ENCODE measurements at places on chromosomes 6 and 20.
A peak's percentile ranks its signal among the peaks of the same experiment; 100 is the strongest.

GRCh38 chr20:58717278-58718091 lies 24.9 kb downstream of the NPEPL1 start:
- DNase-seq = no peak

DNA sequence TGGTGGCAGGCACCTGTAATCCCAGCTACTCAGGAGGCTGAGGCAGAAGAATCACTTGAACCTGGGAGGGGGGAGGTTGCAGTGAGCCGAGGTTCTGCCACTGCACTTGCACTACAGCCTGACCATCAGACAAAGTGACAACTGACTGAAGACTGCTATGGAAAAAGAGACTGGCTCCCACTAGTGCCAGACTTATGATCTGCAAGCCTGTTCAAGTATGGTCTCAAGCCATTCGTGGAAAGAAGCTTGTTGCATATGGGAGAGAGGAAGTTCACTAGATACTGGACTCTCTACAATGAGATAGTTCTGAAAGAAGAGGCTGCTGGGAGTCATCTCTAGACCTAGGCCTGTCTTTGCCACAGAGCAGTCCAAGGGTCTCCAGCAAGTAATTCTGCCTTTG lies 26.7 kb downstream of the MDN1 start:
- DNase-seq = no peak

DNA sequence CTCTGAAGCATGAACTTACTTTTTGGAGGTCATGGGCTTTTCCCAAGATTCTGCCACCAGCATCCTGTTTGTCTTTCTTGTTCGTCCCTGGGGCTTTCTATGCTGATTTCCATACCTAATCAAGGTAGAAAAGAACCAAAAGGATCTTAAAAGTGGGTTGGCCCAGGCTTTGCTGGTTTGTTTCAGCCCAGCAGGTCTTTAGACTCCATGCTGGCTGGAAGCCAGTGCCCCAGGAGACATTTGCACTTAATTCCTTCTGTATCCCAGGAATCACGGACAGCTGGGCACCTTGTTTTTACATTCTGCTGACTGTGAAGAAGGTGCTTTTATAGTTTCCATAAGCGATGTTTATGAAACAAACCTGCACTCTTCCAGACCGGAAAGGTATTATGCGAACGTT lies 195.9 kb downstream of the CDH4 start:
- no peak for DNase-seq

DNA sequence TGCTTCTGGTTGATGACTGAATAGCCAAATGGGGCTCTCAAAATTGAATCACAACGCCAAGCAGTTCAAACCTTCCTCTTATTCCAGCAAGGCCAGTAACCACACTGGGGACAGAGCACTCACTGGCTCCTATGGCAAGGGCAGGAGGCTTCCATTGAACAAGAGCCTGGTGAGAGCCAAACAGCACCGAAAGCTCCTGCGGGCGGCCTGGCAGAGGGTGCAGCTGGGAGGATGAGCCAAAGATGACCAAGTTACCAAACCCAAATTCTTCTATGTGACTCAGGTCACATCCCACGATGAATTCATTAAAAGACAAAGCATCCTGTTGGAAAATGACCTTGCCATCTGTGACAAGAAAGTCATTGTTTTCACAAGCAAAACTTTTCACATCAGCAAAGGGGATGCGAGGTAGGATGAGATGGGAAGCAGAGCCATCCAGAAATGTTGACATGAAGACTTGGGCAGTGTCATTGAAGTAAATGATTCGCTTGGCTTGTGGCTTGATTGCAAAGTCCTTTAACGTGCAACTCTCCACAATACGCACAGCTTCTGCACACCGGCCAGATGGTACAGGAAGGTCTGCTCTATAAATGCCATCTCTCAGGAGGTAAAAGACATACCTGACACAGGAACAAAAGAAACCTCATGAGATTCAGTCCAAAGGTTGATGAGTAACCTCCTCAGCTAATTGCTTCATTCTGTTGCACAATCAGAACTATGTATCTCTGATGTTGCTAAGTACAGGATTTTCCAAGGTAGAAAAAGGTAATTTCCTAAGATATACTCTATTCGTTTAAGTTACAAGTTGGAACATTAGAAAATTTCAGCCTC lies 36.3 kb downstream of the ROS1 start:
- DNase-seq = no peak

GRCh38 chr6:16762268-16762549 lies 949 bp upstream of the ATXN1 start:
- DNase-seq = no peak

DNA sequence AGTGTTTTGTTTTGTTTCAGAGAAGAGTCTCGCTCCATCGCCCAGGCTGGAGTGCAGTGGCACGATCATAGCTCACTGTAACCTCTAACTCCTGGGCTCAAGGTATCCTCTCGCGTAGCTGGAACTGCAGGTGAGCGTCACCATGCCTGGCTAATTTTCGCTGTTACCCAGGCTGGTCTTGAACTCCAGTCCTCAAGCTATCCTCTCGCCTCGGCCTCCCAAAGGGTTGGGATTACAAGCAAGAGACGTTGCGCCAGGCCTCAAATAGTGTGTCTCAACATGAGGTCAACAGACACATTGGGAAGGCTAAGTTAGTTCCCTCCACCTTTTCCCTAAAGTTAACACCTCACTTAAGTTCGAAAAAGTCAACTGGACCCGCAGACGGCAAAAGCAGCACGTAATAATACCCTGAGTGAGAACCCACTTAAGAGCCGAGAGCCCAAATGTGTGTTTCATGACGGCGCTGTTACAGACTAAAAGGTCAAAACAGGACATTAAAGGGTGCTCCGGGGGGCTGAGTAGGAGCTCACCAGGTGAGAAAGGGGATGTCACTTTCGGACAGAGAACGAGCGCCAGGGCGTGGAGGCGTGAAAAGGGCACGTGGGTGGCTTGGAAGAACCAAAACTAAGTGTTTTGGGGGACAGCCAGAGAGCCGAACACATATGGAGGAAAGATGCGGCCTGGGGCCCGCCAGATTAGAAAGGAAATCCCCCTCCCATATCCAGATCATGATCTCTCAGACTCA lies 499 bp downstream of the TTI1 start:
- no peak for DNase-seq

DNA sequence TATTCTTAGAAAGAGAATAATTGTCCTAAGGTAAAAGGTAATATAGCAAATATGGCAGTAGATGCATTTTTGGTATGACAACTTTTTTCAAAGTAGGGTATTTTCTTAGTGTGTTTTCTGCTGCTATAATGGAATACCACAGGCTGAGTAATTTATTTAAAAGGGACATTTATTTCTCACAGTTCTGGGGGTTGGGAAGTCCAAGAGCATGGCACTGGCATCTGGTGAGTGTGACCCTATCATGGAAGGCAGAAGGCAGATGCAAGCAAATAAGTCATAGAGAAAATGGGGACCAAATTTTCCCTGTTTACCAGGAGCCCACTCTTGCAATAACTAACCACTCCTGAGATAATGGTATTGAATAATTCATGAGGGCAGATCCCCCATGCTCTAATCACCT lies 922.5 kb upstream of the MAN1A1 start:
- DNase-seq = no peak

- no peak for DNase-seq
These were observed 120.3 kb upstream of the TOP1 start for GRCh38 chr20:40908309-40908708.

DNA sequence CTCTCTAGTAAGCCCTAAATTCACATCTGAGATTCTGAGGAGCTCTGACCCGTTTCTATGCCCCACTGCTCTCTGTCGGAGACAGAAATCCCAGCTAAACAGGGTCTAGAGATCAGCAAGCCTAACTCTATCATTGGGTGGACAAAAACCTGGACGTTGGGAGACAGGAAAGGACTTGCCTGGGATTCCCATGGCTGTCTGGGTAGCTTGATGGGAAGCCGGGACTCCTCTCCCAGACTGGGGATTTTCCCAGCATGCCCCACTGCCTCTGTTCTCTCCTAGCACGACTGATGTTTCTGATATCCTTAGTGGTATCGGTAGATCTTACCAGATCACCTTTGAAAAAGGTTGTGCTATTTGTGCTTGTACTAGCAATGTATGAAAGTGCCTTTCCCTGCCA lies 22.9 kb downstream of the DUSP22 start:
- DNase-seq = no peak

- no peak for DNase-seq
These were observed 249.5 kb downstream of the ADGRG6 start for GRCh38 chr6:142551274-142551811.

DNA sequence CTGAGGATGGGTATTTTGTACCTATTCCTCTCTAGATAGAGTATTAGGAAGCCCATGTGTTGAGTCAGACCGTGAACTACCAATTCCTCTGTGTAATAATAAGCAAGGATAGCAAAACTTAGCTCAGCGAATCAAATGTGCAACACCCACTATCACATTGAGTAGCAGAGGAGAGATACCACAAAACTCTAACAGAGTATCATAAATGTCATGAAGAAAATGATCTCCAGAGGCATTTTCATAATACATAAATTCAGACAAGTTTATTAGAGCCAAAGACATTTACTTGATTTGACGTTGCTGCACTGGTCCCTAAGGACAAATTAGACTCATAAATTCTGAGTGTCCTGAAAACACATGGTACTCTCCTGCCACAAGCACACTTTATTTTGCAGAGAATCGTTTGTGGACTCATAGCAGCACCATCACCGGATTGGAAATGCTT lies 245.2 kb downstream of the HAO1 start:
- no peak for DNase-seq

- DNase-seq = no peak
These were observed 66.4 kb downstream of the TRERF1 start for GRCh38 chr6:42385339-42385738.

- no peak for DNase-seq
These were observed 16.6 kb downstream of the ZUP1 start for GRCh38 chr6:116651916-116652315.

DNA sequence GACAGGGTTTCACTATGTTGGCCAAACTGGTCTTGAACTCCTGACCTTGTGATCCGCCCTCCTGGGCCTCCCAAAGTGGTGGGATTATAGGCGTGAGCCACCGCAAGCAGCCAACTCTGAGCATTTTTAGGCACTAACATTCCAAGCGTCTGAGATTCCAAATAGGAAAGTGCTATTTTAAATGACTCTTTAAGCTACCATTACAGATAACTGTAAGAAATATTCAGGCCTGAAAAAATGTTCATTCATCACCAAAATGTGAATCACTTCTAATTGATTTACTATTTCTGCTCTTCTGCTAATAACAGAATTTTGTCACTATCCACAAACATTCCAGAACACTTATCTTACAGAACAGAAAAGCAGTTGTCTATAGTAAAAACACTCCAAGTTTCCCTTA lies 106.5 kb downstream of the BACH2 start:
- DNase-seq = no peak

- DNase-seq = no peak
These were observed 39.4 kb upstream of the RFPL4B start for GRCh38 chr6:112307707-112308106.

DNA sequence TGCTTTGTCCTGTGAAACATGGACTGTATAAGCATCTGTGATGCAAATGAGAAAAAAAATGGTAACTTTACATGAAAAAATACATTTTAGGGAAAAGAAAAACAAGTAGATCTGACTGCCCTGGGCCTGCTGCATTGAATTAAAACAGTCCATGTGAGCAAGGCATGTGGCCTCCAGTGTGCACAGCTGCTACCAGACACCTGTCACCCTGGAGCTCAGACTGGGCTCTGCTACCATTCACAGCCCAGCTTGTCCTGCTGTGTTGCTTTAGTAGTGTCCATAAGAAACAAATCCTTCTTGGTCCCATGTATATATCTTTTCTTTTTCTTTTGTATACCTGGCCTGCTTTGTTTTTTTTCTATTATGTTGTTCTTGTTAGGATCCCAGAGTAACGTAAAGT lies 315.9 kb downstream of the NKAIN2 start:
- no peak for DNase-seq

DNA sequence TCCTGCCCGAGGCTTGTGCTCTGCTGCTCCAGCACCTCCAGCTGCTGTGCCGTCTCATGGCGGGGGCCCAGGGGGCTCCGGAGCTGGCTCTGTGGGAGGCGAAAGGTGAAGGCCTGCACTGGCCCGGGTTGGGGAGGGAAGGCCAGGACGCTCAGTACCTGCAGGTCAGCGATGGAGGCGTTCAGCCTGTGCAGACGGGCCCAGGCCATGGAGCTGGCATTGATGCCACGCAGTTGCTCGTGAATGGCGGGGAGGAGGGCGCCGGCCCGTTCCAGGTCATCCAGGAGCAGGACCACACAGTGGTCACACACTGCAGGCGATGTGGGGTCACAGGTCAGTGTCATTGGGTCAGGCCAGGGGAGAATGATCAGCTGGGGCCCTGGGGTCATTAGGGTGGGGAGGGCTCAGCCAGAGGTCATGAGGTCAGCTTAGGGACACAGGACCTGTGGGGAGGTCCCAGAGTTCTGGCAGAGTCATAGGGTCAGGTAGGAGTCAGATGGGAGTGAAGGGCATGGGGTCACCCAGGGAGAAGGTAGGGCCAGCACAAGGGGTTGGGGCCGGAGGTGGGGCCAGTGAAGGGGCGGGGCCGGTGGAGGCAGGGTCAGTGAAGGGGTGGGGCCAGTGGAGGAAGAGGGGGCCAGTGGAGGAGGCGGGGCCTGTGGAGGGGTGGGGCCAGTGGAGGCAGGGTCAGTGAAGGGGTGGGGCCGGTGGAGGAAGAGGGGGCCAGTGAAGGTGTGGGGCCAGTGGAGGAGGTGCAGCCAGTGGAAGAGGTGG lies 18.0 kb downstream of the ADRM1 start:
- no peak for DNase-seq

DNA sequence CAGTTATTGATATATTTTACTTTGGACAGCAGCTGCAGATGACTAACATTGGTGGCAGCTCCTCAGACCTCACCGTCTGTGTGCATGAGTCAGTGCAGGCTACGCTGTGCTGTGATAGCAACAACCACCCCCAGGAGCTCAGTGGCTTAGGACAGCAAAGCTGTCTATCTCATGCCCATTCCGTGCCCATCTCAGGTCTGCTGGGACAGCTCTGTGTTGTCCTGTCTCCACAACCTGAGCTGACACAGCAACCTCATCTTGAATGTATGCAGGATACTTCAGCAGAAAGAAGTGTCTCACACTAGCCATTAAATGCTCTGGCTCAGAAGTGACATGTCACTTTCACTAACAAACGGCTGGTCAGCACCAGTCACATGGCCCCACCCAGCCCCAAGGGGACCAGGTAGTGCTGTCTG lies 47.7 kb downstream of the BANF2 start:
- DNase-seq = no peak

DNA sequence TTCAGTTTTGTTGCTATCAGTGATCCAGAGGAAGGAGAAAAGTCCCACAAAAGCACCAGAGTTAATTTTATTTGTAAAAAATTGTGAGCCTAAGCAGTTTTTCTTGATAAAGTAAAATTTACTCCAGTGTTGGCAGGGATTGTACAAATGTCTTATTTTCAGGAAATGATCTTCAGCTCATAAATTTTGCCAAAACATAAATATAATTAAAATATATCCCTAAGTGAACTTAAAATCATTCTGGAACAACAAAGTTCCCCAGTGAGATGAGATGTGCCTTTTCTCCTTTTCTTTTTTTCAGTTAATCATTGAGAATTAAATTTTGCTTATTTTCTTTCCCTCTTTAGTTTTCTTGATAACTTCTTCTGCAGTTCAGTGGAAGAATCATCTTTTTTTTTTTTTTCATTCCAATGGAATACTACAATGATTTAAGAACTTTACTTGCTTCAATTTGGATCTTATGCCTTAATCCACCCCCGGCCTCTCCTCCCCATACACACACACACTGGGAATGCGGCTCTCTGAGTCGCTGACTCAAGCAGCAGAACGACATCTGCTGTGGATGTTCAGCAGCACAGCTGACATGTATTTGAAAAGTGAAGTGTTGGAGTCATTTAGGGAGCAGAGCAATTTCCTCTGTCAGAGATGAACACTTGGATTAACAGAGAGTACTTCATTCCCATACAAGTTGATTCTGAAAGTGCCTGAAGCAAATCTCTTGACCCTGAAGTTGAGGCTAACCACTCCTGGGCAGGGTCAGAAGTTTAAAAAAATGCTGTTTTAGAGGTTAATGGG lies 27.7 kb upstream of the LAMA4 start:
- DNase-seq = peak; percentile 82

Data from putamen (tissue), 1 donor.